Body of pancreas (tissue), 4 donors: ENCODE measurements at places on chromosomes 4 and X. TPM values are rescaled to one million over a fixed set of nuclear protein-coding genes. Genes with fewer than 3 reads are reported as not detected.

The MAGEA8 gene
- not detected for total RNA-seq

The NAA10 gene
- total RNA-seq = 74.7 TPM

The CFAP97 gene
- 17.1 TPM for total RNA-seq

The UGT2B7 gene
- not detected for total RNA-seq

The RPA4 gene
- total RNA-seq = 2.9 TPM

The TMEM271 gene
- total RNA-seq = not detected

The CXorf65 gene
- total RNA-seq = not detected

The RASGEF1B gene
- 8.6 TPM for total RNA-seq
